ENCODE measurements at places on chromosomes 4 and X. TPM values are rescaled to one million over a fixed set of nuclear protein-coding genes. Genes with fewer than 3 reads are reported as not detected.

Gene PNMA5
- total RNA-seq, result not detected

- DNase-seq, result no peak
Measured at GRCh38 chr4:40702800-40703151, 47.0 kb upstream of the NSUN7 start.

Gene CLGN
- total RNA-seq, result 0.72 TPM

DNA sequence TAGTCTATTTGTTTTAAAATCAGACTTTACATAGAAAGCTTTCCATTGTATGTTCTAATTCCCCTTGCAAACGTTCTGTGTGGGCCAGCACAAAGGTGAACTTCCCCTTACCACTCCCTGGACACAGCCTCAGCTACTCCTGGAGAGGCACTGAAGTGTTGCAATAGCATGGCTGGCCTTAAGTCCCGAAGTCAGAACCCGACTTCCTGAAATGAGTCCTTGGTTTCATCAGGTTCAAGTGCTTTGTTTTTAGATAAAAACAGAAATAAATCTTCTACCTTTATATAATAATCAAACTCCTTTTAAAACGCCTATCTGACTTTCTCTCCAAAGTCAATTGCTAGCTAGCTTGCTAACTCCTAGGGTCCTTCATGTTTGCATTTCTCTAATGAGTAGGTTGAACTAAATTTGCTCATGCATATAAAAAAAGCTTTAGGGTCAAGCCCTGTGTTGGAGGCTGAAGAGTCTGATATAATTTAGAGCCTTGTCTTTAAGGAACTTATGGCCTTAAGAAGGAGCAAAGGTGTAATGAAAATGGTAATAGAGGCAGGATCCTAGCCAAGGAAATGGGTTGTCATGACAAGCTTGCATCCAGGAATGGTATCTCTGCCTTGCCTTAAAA lies 9.0 kb downstream of the BMP3 start:
- DNase-seq, result no peak

Gene CLDN22
- not detected for total RNA-seq

GRCh38 chr4:133802359-133803140 lies 399.0 kb downstream of the PABPC4L start:
- no peak for DNase-seq

- no peak for DNase-seq
Measured at GRCh38 chr4:169956091-169956843, 69.9 kb downstream of the MFAP3L start.

- no peak for DNase-seq
Measured at GRCh38 chrX:131944936-131945902, 77.9 kb upstream of the STK26 start.

- DNase-seq, result no peak
Measured at GRCh38 chrX:13522811-13523210, 46.6 kb upstream of the EGFL6 start.

GRCh38 chr4:140344101-140344500 lies 29.3 kb upstream of the SCOC start:
- DNase-seq, result peak; percentile 8

Gene GNRHR
- not detected for total RNA-seq

- no peak for DNase-seq
Measured at GRCh38 chrX:151694661-151695582, at the start of gene PRRG3. PRRG3 (plus strand) TSS chrX:151695458; CDS start chrX:151698815, 3,357 bp downstream.

Gene RIBC1
- 0.29 TPM for total RNA-seq

Gene STPG2
- total RNA-seq, result 0.29 TPM

Gene VCX3A
- total RNA-seq, result not detected
